ENCODE measurements at places on chromosomes 4 and X.
A peak's percentile ranks its signal among the peaks of the same experiment; 100 is the strongest.

GRCh38 chrX:100874325-100874724 lies at the start of gene NOX1:
Gene NOX1 (minus strand): TSS chrX:100874359. CDS start chrX:100874139, 220 bp downstream.
- DNase-seq: no peak

DNA sequence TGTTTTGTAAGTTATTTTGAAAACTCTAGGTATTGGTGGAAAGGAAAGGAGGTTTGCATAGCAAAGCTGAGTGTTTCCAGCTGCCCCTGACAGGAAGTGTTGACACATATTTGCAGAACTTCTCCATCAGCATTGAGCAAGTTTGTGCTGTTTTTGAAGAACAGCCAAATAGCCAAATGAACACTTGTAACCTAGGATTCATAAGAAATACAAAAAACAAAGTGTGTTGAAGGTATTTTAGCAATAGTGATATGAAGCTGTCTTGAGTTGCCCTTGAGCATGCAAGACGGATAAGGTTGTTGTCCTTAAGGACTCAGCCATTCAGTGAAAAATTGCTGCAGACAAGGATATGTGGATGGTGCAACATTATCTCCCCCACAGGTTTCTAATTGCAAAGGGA lies 68.3 kb upstream of the PGM2 start:
- no peak for DNase-seq

DNA sequence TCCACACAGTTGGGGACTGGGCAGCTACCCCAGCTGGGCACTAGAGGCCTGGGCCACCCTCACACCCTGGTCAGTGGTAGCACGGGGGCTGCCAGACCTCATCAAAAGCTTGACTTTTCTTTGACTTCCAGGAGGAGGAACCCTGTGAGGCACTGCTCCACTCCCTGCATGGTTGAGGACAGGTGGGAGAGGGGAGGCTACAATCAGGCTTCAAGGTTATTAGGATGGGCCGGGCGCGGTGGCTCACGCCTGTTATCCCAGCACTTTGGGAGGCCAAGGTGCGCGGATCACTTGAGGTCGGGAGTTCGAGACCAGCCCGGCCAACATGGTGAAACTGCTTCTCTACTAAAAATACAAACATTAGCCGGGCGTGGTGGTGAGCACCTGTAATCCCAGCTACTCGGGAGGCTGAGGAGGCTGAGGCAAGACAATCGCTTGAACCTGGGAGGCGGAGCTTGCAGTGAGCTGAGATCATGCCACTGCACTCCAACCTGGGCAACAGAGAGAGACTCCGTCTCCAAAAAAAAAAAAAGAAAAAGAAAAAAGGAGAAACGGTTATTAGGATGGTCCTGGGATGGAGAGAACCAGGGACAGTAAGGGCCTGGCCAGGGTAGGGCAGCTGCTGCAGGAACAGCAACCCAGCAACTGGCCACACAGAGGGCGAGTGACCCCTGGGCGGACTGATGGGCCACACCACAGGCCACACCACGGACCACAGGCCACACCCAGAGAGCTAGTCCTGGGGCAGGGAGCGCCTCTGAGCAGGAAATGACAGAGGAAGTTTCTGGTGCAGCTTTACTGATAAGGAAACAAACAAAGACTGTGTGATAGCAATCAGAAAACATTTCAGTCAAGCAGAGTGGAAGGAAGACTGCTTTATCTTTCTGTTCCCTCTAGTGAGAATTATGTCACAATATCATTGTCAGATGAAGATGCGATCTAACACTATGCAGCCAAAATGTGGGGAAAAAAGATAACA lies 20.5 kb upstream of the OPN1LW start:
- no peak for DNase-seq

DNA sequence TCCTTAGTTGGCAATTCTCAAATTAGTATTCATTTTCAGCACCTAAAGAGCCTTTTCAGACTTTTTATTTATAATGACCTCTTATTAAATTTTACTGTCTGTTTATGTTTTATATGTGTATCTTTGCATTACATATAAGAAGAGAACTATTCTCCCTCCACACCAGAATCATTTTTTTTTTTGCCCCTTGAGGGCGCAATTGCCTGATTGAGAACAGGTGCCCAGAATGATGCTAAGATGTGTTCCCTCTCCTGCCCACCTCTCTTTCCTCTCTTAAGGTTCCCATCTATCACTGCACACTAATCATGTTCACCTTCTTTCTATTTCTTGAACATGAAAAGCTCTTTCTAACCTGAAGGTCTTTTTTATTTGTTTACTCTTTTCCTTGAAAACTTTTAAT lies 44.2 kb upstream of the ADAM29 start:
- peak; percentile 46 for DNase-seq

GRCh38 chr4:163875327-163875726 lies 380.8 kb downstream of the TMA16 start:
- no peak for DNase-seq

GRCh38 chr4:170853422-170854021 lies 763.8 kb upstream of the AADAT start:
- DNase-seq: peak; percentile 65

GRCh38 chrX:103495786-103496185 lies 23.5 kb downstream of the RAB40A start:
- DNase-seq: no peak

- no peak for DNase-seq
Observed at GRCh38 chr4:80446248-80446647, 110.7 kb downstream of the CFAP299 start.

- peak; percentile 70 for DNase-seq
Observed at GRCh38 chr4:113292371-113293042, 243.1 kb downstream of the ANK2 start.

- no peak for DNase-seq
Observed at GRCh38 chrX:123918106-123918721, 43.3 kb upstream of the STAG2 start.

- peak; percentile 72 for DNase-seq
Observed at GRCh38 chr4:27278615-27279375, 418.2 kb downstream of the STIM2 start.

DNA sequence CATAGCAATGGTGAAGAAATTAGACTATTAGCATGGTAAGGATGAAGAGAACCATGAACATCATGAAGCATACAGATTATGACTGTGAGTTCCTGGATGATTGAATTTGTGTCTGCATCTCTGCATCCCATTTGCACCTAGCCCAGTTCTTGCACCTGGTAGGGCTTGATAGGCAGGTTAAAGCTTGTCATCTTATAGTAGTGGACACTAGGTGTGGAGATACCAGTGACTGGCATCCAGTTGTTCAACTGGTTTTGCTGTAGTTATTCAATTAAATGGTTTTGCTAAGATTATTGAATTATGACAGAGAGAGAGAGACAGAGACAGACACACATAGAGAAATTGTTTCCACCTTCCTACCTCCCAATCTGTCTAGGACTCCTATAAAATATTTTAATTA lies 5.0 kb downstream of the ADH7 start:
- DNase-seq: no peak

DNA sequence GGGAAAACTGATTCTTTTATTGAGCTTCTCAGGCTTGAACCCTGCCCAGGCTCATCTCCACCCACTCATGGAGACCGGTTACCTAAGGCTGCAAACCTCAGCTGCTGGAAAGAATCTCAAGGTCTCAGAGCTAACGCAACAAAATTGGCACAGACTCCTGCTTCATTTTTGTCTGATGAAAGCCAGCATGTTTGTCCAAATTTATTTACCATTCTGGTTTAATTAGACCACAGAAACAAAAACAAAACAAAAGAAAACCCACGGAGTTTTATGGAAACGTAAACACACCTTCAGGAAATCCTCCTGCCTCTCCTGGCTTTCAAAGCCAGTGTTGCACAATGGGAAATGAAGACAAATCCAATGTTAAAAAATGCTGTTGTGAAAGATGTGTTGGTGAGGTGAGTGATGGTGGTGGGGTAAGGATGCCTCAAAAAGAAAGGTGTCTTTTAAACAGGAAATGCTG lies 56.4 kb upstream of the PDLIM3 start:
- DNase-seq: no peak

DNA sequence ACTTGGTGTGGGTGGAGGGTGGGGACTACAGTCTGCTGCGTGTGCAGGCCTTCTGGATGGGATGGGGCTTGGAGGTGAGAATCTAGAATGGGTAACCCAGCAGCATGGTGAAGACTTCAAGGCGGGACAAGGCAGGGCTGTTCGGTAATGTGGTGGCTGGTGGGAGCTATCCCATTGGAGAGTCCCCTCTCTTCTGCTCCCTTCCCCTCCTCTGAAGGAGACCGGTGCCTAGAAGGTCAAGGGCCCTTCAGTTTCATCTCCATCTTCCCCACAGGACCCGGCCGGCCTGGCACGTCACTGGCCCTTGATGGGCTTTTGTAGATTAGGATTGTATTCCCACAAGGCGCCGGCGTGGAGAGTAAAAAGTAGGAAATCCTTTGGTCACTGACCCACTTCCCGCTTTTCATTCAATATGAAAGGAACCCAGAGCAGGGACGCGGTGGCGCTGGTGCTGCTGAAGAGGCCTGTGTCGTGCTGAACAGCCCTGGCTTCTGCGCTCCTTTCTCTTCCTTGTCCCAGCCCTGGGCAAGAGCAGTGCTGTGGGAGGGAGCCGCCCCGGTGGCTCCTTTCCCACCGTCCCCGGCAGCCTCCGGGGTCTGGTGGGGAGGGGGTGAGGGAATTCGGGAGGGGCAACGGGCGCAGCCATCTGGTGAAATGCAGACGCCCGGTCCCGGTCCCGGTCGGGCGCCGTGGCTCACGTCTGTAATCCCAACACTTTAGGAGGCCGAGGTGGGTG lies 7.3 kb upstream of the HMGB3 start:
- no peak for DNase-seq

GRCh38 chrX:13091111-13091765 lies 46.8 kb upstream of the FAM9C start:
- DNase-seq: no peak

DNA sequence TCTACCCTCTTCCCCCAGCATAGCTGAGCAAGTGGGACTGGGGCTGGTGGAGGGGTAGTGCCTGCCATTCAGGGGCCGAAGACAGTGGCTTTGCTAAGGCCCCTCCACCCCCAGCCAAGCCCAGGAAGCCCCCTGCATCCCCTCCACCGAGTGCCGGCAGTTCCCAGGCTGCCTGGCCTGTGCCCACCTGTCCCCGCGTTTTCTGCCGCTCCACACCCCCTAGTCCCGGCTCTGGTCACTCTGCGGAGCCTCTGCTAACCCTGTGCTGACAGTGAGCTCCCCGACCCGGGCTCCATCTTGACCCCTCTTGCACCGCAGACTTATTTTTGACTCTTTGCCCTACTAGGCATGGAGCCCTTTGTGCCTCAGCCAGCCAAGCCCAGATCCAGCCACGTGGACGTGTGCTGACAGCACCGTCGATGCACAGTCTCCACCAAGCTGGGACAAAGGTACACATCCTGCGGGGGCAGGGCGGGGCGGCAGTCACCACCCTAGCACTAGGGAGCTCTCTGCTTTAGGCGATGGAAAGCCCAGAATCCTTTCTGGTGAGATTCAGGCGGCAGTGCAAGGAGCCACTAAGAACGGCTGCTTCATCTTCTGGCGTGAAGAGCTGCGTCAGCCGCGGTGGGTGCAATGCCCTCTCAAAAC lies 96.6 kb downstream of the PHKA2 start:
- DNase-seq: no peak

DNA sequence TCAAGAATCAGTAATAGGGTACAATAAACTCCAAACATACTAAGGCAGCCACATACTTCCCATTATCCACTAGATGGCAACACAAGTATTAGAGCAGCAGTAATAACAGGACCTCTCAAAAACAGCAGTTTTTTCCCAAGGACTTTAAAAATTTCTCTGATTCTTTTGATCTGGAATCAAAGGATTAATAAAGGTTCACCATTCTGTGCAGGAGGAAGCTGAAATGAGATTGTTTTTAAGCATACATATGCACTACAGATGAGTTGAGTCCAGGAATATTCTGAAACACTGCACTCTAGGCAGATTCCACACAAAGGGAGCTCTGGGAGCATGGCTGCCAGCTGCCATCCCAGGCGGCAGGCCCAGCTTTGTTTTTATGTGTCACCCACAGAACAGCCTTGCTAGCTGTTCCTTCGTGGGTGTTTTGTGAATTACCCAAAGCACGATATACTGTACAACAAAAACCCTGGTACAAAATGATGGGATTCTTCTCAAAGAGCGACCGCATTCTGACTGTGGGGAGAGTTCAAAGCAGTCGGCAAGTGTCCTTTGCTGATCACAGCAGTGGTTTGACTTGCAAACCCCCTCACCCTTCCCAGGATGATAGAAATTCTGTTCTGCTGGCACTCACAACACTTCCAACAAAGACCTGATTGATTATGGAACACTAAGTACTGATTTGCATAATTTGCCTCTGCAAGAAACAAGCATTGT lies 61.0 kb downstream of the STX18 start:
- DNase-seq: peak; percentile 22

- no peak for DNase-seq
Observed at GRCh38 chrX:69324851-69325250, 159.6 kb upstream of the PJA1 start.

GRCh38 chrX:7060444-7060843 lies 87.1 kb upstream of the STS start:
- DNase-seq: no peak

DNA sequence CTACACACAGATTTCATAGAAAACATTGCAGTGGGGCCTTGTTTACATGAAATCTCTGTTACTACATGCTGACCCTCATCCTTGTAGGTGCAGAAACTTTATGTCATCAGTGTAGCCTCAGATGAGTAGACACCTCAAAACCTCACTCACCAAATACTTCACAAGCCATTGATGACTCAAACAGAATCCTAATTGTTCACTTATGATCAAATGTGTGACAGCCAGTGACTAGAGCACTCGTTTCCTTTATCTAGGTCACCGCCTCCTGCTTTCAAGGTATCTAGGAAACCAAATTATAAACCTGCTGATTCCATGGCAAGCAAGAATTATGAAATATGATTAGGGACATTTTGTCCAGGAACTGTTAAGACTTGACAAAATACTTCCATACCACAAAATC lies 255.8 kb upstream of the GPRIN3 start:
- no peak for DNase-seq

DNA sequence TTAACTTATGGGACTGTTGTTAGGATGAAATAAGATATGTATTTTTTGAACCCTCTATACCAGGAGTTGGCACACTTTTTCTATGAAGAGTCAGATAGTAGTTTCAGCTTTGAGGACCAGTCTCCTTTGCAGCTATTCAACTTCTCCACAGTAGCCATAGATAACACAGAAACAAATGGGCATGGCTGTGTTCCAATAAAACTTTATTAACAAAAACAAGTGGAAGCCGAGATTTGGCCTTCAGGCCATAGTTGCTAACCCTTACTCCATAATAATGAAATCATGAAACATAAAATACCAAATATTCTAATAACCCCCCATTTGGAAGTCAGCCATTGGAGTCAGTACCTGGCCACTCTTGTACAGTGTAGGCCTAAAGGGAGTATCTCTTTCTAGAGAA lies 30.6 kb downstream of the ARX start:
- no peak for DNase-seq

Measured in iPS-NIHi11 (cell line).